Cardiac muscle cell (in vitro differentiated cells and primary cell): ENCODE measurements at places on chromosomes 5 and 9. TPM values are rescaled to one million over a fixed set of nuclear protein-coding genes. Genes with fewer than 3 reads are reported as not detected.
A peak's percentile ranks its signal among the peaks of the same experiment; 100 is the strongest.

DNA sequence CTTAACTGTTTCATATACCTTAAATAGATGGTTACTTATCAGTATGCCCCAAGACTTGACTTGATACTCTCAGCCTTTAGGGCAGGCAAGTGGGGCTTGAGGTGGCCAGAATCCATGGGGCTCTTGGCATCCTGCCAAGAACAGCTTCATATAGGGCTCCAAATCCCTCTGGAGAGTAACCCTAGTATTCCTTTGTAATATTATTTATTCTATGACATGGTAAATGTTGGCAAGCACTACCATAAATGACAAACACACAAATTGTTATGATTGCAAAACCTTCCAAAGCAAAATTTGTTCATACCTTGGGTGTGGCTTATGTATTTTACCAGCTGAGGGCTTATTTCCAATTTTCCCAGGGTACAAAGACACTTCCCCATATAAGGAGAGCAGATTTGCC lies 257.4 kb upstream of the TRPC7 start:
- H3K27me3 ChIP-seq, result no peaks in the 10 kb centered on the region
- H3K4me1 ChIP-seq, result peaks cover 26% of the 10 kb centered on the region
- DNase-seq, result no peak
- no peak overlapping the region for H3K27ac ChIP-seq

DNA sequence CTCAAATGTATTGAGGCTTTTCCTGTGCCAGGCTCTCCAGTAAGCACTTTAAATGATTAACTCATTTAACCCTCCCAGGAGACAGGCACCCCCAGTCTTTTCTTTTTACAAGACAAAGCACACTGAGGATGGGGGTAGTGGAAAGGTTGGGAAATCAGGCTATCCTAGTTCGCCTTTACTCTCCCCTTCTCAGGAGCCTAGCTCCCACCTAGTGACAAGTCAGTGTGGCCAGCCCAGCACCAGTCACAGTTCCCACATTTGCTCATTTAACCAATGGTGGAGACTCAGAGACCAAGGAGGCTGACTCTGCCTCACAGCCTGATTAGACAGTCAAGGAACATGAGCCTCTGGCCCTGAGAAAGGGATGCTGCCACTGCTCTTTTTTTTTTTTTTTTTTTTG lies 3.5 kb downstream of the ALDH7A1 start:
- no peak overlapping the region for H3K4me3 ChIP-seq
- H3K36me3 ChIP-seq, result peaks cover 12% of the 10 kb centered on the region
- DNase-seq, result no peak
- H3K27ac ChIP-seq, result no peak overlapping the region
- H3K27me3 ChIP-seq, result no peaks in the 10 kb centered on the region

GRCh38 chr5:35058374-35058788 lies 10.6 kb upstream of the AGXT2 start:
- H3K27ac ChIP-seq, result no peak overlapping the region
- H3K27me3 ChIP-seq, result no peaks in the 10 kb centered on the region
- H3K4me3 ChIP-seq, result no peak overlapping the region
- no peak for DNase-seq
- H3K36me3 ChIP-seq, result no peaks in the 10 kb centered on the region

GRCh38 chr5:173726846-173727557 lies 110.6 kb upstream of the BOD1 start:
- no peak overlapping the region for H3K4me3 ChIP-seq
- no peak for DNase-seq
- no peaks in the 10 kb centered on the region for H3K4me1 ChIP-seq
- no peak overlapping the region for H3K27ac ChIP-seq
- H3K27me3 ChIP-seq, result no peaks in the 10 kb centered on the region

DNA sequence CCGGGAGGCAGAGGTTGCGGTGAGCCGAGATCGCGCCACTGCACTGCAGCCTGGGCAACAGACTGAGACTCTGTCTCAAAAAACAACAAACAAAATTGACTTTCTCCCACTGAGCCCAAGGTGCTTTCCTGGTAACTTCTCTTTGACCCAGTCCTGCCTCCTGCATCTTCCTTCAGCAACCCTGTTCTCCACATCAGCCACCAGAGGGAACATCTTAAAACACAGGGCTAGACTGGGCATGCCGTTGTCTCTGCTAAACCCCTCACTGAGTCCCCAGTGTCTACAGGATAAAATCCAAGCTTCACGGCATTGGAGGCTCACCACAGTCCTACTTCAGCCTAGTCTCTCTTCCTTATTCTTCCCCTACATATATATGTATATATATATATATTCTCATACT lies 39.8 kb upstream of the KCNMB1 start:
- no peak overlapping the region for H3K4me3 ChIP-seq
- no peak overlapping the region for H3K27ac ChIP-seq
- H3K4me1 ChIP-seq, result no peaks in the 10 kb centered on the region
- no peak for DNase-seq

DNA sequence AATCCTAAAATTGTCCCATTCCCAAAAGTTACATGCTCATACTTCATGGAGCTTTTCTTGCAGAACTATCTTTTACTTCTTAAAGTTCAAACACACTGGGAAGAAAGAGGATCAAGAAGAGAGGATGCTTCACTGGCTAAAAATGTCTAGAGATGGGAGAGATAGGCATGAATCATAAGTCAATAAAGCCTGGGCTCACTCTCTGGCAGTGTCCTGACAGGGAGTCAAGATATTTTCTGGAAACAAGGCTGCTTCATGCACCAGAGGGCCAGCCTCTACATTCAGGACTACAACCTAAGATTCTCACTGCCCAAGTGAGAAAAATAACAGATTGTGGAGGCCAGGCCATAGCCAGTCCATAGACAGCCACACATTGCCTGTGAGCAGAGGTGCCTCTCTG lies 1358.4 kb downstream of the EFNA5 start:
- H3K27ac ChIP-seq, result no peak overlapping the region
- H3K4me1 ChIP-seq, result no peaks in the 10 kb centered on the region
- no peaks in the 10 kb centered on the region for H3K27me3 ChIP-seq
- H3K36me3 ChIP-seq, result no peaks in the 10 kb centered on the region
- peak; percentile 5 for DNase-seq

DNA sequence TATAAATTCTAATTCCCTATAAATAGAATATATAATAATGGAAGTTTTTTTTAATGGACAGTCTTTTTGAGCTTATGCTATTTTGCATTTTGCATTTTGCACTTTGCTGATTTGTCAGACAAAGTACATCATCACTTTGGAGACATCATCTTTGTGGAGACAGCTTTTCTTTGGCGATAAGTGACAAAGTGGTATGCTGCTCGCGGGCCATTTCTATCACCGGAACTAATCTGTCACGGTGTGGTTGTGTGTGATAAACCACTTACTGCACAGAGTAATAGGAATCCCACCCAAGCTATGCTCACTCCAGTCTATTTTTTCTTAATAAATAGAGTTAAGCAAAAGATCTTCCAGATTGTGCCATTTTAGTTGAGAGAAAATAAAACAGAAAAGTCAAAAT lies 133.1 kb downstream of the MACIR start:
- peaks cover 22% of the 10 kb centered on the region for H3K4me1 ChIP-seq
- H3K36me3 ChIP-seq, result no peaks in the 10 kb centered on the region
- H3K27me3 ChIP-seq, result no peaks in the 10 kb centered on the region
- DNase-seq, result no peak
- no peak overlapping the region for H3K4me3 ChIP-seq

DNA sequence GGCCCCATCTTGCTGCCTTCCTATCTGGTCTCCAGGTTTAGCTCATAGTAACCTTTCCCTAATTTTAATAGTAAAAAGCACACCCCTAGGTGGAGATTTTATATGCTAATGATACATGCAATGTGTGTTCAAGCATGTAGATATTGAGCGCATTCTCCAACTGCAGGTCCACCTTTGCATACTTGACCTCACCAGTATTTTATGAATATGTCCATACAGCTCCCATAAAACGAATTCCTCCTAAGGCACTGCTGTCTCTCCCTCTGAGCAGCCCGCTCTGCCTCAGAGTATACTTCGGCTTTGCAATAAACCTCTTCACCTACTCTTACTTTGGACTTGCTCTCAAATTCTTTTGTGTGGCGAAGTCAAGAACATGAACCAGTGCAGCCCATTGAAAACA lies 153.3 kb downstream of the RAB3C start:
- no peak overlapping the region for H3K27ac ChIP-seq
- no peaks in the 10 kb centered on the region for H3K36me3 ChIP-seq
- no peak overlapping the region for H3K4me3 ChIP-seq
- no peaks in the 10 kb centered on the region for H3K27me3 ChIP-seq
- no peak for DNase-seq

The WDR36 gene
- 12.5 and 14.9 TPM in 2 replicates for total RNA-seq
